ENCODE measurements at places on chromosomes 4 and X.

DNA sequence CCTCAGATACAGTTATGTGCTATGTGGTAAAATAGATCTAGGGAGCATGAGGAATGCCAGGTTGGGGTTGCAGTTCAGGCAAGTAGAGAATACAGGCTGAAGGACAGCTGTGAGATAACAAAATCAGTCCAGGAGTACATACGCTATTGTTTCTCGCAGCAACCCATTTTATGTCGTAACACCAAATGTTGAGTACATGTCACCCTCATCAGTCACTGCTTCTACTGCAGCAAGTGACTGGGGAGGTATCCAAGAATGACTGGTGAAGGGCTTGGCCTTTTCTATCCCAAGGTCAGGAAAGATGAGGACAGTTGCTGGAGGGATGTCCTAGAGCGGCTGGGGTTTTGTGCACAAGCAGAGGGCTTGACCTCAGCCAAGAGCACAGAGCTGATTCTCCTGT lies 172.1 kb downstream of the CBR4 start:
- no peak for DNase-seq

DNA sequence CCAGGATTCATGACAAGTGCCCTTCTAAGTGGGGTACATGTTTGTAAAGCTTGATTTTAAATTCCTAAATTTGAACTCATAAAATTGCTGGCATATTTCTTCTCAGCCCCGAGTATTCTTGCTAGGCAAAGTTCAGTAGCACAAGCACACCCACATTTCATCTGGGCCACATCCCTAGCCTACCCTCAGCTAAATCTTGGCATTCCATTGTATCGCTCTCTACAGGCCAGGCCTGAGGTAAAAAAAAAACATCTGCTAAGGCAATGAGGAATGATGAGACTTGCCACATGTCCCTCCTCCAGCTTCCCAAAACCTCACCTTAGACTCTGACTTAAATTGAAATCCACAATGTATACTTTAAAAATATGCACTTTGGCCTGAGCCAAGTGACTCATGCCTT lies 51.4 kb upstream of the VCX3B start:
- DNase-seq: no peak

DNA sequence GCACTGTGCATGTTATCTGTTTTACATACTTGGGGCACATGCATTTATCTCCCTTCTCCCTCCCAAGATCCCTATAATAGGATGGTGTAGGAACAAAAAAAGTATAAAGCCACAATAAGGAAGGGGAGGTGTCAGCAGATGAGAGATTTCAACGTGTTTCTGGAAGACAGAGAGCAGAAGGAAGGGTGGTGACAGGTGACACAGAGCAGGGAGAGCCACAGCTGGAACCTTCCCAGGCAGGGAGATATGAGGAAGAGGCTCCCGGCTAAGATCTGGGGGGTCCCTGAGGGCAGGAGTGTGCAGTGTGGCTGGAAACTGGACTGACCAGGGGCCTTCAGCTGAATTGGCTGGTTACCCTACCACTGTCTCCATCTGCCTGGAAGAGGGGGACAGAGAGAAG lies 107.4 kb downstream of the BCOR start:
- DNase-seq: no peak

- DNase-seq: no peak
Observed at GRCh38 chr4:74110670-74111069, 11.7 kb upstream of the CXCL2 start.

DNA sequence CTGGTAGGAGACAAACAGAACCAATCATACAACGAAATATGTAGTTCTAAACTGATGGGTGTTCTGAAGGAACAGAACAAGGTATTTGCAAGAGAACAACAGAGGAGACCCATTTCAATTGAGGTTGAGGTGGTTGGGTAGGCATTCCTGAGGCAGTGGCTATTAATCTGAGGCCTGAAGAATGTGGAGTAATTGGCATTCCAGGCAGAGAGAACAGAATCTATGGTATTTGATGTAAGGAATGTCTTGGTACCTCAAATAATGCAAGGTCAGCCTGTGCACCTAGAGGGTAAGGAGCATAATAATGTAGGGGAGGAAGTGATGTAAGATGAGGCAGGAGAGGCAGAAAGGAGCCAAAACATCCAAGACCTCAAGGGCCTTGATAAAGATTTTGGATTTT lies 109.5 kb upstream of the TEX13C start:
- DNase-seq: no peak

Measured in activated CD8-positive, alpha-beta memory T cell treated with anti-CD3 and anti-CD28 coated beads for 24 hours (primary cell).